ENCODE measurements at places on chromosomes 2 and 18.

GRCh38 chr2:69828938-69829255, 563 bp upstream of the GMCL1 start:
- no peak for DNase-seq

DNA sequence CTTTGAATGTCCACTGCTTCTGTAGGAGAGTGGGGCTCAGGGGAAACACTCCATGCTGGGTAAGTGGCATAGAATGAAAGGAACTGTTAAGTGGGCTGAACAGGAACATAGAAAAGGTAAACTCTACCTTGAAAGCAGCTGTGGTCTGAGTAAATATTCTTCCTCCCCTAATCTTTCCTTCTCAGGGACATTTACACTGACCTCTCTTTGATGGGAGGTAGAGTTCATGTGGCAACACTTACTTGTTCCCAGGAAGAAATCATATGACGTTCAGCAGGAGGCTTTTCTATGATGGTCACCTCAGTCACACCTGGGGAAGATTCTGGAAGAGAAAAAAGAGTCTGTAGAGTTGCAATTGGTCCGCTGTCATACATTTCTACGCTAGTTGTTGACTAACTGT, 10.2 kb downstream of the TPGS2 start:
- no peak for DNase-seq

DNA sequence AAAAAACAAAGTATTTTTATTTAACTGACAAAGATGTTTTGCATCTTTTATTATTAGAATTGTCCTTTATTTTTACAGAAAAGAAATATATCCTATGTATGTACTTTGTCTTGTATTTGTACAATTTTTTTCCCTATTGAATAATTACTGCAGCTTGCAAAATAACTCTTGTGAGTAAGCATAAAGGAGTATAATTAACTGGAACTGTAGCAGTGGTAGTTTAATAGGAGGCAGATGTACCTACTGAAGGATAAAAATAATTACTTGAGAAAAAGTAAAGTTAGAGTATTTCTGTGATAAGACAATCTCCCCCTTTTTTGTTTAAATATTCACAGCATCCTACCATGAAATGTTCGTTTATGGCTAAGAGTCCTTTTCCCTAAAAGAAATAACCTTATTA, 34.7 kb downstream of the EHBP1 start:
- DNase-seq: no peak

DNA sequence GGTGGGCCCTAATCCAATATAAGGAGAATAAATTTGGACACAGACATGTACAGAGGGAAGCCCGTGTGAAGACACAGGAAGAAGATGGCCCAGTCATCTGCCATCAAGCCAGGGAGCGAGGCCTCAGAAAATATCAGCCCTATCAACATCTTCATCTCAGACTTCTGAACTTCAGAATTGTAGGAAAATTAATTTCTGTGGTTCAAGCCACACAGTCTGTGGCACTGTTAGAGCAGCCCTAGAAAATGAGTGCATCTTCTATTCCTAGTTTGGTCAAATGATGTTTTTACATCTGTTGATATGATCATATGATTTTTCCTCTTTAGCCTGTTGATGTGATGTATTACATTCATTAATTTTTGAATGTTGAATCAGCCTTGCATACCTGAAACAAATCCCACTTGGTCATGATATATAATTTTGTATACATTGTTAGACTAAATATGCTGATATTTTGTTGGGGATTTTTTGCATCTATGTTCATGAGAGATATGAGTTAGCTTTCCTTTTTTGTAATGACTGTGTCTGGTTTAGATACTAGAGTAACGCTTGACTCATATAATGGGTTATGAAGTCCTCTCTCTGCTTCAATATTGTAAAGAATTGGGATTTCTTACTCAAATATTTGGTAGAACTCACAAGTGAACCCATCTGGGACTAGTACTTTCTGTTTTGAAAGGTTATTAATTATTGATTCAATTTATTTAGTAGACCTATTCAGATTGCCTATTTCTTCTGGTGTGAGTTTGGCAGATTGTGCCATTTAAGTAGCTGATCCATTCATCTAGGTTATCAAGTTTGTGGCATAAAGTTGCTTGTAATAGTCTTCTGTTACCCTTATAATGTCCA, 451.4 kb downstream of the EIPR1 start:
- no peak for DNase-seq

All from NAMALWA (cell line).